GM12891 (cell line): ENCODE measurements at places on chromosomes 7 and 10.

GRCh38 chr7:96089511-96089910 lies 232.4 kb downstream of the SLC25A13 start:
- DNase-seq = no peak

- no peak for DNase-seq
Observed at GRCh38 chr10:124062390-124062789, 31.0 kb downstream of the CHST15 start.

DNA sequence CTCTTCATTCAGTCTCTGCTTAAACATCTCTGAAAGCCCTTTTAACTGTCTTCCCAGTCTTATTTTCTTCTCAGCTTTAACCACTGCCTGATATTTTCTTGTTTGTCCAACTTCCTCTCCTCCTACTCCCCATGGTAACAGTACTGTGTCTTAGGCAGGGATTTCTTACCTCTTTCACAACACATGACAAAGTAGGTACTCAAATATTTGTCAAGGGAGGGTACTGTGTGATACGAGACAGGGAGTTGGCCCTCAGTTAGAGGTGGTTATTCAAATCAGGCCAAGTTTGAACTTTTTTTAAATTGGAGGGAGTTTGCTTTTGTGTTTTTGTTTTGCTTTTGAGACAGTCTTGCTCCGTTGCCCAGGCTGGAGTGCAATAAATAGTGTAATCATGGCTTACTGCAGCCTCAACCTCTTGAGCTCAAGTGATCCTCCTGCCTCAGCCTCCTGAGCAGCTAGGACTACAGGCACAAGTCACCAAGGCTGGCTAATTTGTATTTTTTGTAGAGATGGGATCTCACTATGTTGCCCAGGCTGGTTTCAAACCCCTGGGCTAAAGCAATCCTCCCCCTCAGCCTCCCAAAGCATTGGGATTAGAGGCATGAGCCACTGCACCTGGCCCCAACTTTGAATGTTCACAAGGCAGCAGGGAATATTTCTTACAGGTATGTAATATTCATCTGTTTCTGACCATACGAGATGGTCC lies 2.5 kb upstream of the KPNA7 start:
- no peak for DNase-seq

DNA sequence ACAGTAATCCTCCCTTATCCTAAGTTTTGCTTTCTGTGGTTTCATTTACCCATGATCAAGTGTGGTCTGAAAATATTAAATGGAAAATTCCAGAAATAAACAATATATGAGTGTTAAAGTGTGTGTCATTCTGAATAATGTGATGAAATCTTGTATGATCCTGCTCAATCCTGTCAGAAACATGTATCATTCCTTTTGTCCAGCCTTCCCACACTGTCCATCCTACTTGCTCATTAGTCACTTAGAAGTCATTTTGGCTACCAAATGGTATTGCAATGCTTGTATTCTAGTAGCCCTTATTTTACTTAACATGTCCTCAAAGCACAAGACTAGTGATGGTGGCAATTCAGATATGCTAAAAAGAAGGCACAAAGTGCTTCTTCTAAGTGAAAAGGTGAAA lies 1211.2 kb upstream of the SORCS1 start:
- DNase-seq = no peak

- DNase-seq = no peak
Observed at GRCh38 chr10:48470115-48470892, 134.6 kb downstream of the ARHGAP22 start.

GRCh38 chr10:68156373-68157185 lies 47.3 kb downstream of the MYPN start:
- DNase-seq = no peak

- DNase-seq = no peak
Observed at GRCh38 chr7:137741443-137741842, 105.3 kb downstream of the DGKI start.

DNA sequence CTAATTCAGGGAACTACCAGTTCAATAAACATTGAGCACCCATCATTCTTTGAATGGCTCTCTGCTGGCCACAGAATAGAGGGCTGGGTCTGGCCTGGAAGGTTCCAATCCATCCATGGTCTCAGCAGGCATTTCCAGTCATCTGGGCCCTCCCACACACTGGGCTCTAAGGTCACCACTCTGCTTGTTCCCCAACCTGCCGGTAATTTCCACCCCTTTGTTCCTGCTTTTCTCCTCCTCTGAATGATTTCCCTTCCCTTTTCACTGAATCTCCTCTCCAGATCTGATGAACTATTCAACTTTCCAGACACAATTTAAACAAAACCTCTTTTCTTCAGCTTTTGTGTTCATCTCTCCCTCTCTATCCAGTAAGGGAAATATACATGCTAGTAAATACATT lies 2.6 kb downstream of the BZW2 start:
- no peak for DNase-seq

- no peak for DNase-seq
Observed at GRCh38 chr7:4208086-4208485, 474.0 kb upstream of the FOXK1 start.

DNA sequence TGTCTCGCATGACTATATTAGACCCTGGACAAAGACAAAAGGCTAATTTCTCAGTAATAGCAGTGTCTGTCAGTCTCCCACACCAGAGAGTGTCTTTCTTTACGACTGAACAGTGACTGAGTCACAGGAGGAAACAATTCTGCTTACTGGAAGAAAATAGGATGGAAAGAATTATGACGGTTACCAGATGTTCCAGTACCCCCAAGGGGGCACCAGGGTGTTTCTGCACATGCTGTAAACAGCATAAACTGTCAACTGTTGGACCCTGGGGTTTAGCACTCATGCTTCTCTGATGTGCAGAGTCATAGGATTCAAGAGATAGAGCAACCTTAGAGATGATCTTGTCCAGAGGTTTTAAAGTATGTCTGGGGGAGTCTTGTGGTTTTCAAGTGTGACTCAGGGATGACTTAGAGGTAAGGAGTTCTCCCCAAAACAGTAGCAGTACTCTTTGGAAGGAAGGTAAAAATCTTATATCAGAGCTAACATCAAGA lies 291.7 kb downstream of the THSD7A start:
- DNase-seq = no peak

- DNase-seq = no peak
Observed at GRCh38 chr10:9781666-9782065, 1236.0 kb upstream of the CELF2 start.

DNA sequence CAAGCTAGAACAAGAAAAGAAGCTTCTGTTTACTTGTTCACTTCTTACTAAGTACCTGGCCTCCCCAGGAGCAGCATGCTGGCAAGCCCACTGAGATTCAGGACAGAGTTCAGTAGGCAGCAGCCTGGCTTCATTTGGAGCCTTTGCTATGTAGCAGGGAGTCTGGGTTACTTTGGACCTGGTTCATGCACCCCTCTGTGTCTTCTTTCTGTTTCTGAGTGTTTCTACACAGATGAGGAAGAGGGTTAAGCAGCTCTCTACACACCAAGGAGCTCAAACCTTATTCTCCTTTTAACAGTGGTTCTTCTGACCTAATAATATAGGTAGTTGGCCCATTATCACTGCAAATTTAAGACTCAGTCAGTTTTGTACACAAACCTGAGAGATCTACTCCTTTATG lies 152.9 kb downstream of the ARID5B start:
- no peak for DNase-seq

DNA sequence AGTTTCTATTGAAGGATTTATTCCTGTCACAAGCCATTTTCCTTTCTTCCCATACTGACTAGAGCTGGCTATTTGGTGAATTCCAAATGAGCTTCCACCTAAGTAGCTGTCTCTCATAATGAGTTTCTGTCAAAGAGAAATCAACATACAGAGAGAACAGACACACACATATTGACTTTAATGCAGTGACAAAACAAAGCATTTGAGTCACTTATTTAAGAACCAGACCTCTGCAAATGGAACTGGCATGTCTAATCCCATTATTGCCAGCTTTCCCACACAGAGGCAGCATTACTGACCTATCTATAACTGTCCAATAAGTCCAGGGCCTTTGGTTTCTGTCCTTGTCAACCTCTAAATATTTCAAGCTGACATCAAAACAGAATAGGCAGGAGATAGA lies 179.3 kb upstream of the CSTF2T start:
- no peak for DNase-seq

DNA sequence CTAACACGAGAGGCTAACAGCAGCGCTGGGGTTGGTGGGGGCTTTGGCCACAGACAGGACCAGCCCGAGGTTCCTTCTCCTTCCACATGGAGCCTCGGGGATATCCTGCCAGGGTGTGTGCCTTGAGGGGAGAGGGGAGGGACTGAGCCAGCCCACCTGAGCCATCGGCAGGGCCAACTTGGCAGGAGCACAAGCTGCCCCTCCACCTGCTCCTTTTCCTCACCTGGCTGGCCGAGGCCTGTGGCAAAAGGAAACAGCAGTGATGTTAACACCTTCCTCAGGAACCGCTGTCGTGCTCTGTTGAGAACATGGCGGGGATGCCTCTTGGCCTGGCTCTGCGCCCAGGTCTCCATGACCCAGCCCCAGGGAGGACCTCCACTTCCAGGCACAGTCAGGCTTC lies 255.1 kb upstream of the PPP2R2D start:
- no peak for DNase-seq

DNA sequence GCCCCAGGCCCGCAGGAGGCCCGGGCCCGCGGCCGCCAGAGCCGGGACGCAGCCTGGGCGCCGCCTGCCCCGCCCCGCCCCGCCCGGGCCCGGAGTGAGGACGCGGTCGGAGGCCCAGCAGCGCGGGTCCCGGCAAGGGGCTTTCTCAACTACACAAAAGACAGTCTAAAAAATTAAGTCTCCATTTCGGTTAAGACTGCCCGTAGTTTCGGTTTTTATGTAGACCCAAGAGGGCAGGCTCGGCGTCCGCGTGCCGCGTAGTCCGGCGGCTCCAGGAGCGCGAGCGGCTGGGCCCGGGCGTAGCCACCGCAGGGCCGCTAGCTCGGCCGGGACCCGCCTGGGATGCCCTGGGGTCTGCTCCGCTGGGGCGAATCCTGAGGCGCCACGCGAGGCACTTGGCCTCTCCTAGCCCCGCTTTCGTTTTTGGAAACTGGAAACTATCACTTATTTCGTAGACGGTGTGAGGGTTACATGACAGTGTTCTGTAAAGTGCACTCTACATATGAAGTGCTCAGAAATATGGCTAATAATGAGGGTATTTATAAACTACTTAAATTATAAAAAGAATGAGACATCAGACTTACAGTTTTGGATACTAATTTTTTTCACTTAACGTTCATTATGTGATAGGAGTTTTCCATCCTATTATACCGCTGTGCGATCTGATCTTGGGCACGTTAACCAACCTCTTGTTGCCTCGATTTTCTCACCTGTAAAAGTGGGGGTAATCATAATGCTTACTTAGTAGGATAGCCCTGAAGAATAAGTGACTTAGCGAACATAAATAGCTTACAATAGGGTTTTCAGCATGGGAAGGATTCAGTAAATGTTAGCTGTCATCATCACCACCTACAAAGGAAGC lies 573 bp downstream of the BLVRA start:
- DNase-seq = peak; percentile 46

DNA sequence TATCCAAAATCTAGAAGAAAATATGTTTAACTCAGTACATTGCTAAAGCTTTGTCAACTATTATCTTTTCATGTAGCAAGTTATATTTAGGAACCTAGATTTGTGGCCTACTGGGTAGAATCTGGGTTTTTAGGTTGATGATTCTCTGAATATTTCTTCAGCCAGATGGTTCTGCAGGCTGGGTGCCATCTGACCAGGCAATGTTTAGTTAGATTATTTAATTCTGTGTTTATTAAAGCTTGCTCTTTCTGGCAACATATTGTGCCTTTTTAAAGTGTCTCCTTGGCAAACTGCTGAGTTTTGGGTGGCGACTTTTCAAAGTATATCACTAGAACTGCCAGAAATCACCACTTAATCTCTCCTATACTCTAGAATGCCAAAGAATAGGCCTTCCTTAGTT lies 114.1 kb downstream of the LHFPL3 start:
- DNase-seq = no peak

- no peak for DNase-seq
Observed at GRCh38 chr7:126569402-126569801, 683.3 kb downstream of the GRM8 start.

DNA sequence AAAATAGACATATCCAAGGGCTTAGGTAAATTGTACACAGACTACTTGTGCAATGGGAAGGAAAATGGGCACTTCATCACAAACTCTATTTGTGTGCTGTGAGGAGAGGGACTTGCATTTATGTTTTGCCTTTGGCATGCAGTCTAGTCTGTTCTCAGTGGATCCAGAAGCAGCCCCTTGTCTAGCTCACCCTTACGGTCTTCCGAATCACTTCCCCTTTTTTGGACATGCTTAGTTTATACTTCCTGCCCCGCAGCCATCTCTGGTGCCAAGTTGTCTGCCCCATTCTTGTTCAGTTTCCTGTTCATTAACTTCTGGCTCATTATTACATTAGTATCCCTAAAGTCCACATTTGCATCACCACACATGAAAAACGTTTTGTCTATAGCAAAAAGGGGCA lies 161.6 kb downstream of the NRCAM start:
- DNase-seq = no peak

DNA sequence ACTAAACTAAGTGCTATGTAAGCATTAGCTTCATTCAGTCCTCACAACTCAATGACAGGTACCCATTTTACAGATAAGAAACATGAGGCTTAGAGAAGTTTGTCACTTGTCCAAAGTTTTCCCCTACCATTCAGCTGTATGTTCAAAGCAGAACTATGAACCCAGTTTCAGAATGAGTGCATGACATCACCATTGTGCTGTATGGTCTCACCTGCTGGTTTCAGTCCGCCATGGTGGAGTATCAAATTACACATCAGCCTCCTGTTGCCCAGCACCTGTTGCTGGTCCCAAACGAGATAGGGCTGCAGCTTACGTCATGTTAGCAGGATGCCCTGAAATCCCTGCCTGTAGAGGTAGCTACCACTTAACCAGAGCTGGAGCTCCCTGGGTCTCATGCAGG lies 95.0 kb downstream of the DYNC1I1 start:
- no peak for DNase-seq

- DNase-seq = no peak
Observed at GRCh38 chr10:87503886-87504285, 807 bp upstream of the MINPP1 start.

DNA sequence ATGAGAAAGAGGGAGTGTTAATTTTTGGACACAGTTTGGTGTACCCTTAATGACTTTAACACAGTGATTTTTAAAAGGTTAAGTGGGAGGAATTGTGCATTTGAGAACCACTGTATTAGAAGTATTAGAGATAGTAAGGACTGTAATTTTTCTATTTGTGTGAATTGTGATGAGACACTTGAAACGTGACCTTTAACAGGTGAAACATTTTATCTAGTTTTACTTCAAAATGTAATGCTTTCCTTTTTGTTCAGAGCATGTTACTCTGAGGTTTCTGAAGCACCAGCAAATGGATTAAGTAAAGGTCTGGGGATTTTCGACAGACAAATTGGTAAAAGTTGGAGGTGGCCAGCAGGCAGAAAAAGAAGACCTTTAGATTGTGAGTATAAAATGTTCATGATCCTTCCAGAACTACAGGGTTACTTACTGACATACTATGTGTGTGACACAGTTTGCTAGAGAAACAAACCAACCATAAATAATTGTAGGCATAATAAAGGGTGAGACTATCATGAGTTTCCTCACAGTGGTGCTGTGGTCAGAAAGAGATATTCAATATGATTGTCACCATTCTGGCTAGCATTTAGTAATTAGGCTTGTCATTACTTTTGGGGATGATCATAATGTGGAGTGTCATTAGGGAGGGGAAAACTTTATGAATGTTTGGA lies 26.1 kb downstream of the LCOR start:
- no peak for DNase-seq

GRCh38 chr7:36784991-36785940 lies 61.0 kb upstream of the AOAH start:
- peak; percentile 12 for DNase-seq

GRCh38 chr10:83917537-83918506 lies 221.5 kb upstream of the GHITM start:
- DNase-seq = peak; percentile 18
